ENCODE measurements at places on chromosomes 3 and 15. TPM values are rescaled to one million over a fixed set of nuclear protein-coding genes. Genes with fewer than 3 reads are reported as not detected.

DNA sequence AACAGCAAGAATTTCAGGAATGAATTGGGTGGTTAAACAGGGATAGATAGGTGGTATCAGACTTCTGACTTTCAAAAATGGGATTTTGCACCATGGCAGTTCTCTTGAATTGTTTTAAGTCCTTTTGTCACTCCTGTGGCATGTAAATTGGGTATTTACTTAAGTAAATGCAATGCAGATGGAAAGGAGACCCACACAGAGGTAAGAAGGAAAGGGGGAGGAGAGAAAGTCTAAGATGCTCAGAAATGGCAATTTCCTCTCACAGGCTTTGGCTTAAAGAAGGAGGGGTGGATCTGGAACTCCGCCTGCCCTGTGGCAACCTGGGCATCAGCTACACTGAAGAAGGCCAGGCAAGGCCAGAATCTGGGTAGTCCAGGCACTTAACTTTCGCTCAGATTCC, 197.1 kb upstream of the UBE2E1 start:
- no peak for DNase-seq

DNA sequence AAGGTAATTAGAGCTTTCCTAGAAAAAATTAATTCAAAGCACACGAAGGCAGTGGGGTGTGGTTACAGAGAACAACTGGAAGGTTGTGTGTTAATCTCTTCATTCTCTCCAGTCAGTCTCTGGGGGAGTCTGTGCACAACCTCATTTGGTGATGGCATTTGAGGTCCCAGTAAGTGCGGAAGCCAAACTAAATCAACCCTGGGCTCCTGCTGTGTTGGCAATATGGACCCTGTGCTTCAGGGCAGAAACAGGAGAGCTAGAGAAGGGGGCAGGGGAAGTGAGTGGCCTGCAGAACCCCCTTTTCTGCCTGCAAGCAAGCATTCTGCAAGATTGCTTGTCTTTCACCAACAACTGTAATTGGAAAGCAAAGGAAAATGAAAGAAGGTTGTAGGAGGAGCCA, 195.9 kb upstream of the ST8SIA2 start:
- no peak for DNase-seq

GRCh38 chr15:79130535-79131130, 40.1 kb upstream of the RASGRF1 start:
- no peak for DNase-seq

GRCh38 chr15:81002331-81003096, 1.8 kb downstream of the TLNRD1 start:
- DNase-seq = no peak

GRCh38 chr3:19074257-19074900, 73.9 kb upstream of the KCNH8 start:
- DNase-seq = no peak

The SKOR1 gene
- 0.10 TPM for total RNA-seq

The PLA2G4D gene
- not detected for total RNA-seq

The ACAP2 gene
- 45.6 TPM for total RNA-seq

The IQCF5 gene
- total RNA-seq = not detected

The CLDN18 gene
- not detected for total RNA-seq

The GLDN gene
- total RNA-seq = not detected

The ZDHHC23 gene
- total RNA-seq = 14.6 TPM

The BDH1 gene
- total RNA-seq = 6.6 TPM

The OR5K2 gene
- total RNA-seq = not detected

Measured in renal cortical epithelial cell (primary cell).